Midbrain (tissue), 1 donor: ENCODE measurements at places on chromosomes 5 and 9.

GRCh38 chr5:180433032-180433422 lies 61.2 kb upstream of the CNOT6 start:
- DNase-seq = no peak

DNA sequence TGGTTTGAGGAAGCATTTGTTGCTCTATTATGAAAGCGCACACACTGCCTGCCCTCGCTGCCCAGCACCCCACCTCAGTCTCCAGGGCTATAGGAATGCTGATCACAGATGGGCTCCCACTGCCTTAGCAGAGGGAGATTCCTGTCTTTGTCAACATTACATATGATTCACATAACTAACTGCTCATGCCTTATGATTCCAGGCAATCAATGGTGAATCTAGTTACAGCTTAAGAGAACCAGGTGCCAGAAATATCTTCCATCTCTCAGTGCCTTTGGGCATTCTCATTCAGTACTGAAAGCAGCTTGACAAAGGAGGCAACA lies 458.9 kb upstream of the C9orf72 start:
- DNase-seq = no peak

GRCh38 chr9:82606071-82606470 lies 456.9 kb downstream of the RASEF start:
- DNase-seq = no peak

GRCh38 chr5:91382530-91383026 lies 539 bp downstream of the ARRDC3 start:
- DNase-seq = peak; percentile 73

DNA sequence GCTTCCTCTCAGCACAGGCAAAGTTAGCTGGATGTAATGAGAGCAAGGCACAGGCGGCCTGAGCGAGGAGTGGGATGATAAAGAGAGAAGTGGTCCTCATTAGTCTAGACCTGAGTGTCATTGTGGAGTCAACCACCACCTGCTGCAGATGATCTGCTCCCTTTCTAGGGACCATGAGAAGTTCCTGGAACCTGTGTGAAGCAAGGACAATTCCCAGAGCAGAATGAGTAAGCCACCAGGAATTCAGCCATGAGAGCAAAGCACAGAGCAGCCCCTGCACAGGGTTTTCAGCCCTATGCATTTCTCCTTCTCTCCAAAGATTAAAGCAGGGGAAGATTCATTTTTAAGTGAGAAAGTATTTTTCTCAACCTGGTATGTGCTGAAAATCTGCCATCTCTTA lies 146.8 kb upstream of the SPEF2 start:
- no peak for DNase-seq

GRCh38 chr5:151239237-151239861 lies 13.6 kb upstream of the GM2A start:
- peak; percentile 61 for DNase-seq

DNA sequence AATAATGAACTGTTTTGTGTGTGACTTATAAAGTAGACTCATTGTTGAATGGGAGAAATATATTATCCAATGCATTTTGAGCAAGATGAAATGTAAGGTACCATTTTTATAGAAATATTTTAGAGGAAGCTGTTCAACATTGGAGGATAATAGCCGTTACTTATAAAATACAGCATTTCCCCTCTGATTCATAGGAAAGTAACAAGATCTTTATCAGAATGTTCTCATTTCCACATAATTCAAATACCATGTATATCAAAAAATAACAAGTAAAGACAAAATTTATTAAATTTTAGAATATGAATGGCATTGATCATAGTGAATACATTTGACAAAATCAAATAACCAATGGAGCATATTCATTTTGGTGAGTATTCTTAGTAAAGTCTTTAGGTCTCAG lies 346.7 kb upstream of the PTGER4 start:
- DNase-seq = no peak
